ENCODE measurements at places on chromosomes 1 and 21.

- H3K36me3 ChIP-seq: no peaks in the 10 kb centered on the region
- no peak overlapping the region for H3K27ac ChIP-seq
- DNase-seq: no peak
Measured at GRCh38 chr1:208509072-208509471, 264.9 kb upstream of the PLXNA2 start.

- DNase-seq: no peak
- H3K27me3 ChIP-seq: no peaks in the 10 kb centered on the region
Measured at GRCh38 chr1:228283476-228284147, 75.8 kb downstream of the OBSCN start.

DNA sequence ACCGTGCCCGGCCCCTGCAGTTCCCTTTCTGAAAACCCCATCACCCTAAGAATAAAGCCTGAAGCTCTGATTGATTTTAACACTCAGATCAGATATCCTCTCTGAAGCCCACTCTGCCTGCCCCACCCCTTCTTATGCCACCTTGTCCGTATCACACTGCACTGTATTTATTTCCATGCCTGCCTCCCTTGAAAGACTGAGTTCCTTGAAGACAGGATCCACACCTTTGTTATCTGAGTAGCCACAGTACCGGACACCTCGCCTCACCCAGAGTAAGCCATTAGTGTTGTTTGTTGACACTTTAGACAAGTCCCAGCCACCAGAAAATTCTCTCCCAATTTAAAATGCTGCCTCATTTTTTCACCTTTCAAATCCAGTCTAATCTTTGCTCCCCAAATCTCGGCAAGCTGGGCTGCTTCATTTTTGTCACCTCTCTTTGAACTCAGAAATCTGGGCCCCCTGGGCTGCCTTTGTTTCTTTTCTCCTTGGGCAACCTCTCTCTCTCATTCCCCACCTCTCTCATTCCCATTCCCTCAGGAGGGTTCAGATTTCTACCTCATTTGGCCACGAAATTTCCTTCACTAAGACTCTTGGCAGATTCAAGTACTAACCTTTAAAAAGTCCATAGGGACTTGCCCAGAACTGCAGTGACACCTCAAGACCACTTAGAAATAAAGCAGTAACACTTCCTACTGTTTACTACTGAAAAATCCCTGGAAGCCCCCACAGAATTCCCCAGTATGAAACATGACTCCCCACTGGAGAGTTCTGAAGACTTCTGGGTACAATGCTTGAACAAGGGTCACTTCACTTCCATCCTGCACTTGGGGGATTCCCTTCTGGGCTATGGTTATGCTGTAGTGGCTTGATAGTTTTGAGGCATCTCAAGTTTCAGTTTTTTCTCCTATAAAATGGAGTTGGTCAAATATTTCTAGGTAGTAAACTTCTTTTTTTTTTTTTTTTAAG is 8.7 kb upstream of the PPP1R15B start:
- no peak overlapping the region for H3K4me3 ChIP-seq
- peaks cover 14% of the 10 kb centered on the region for H3K4me1 ChIP-seq
- H3K27ac ChIP-seq: no peak overlapping the region

GRCh38 chr1:211731456-211732292 is 56.3 kb upstream of the NEK2 start:
- no peak for DNase-seq
- H3K27me3 ChIP-seq: no peaks in the 10 kb centered on the region
- H3K4me3 ChIP-seq: no peak overlapping the region
- H3K36me3 ChIP-seq: no peaks in the 10 kb centered on the region
- H3K4me1 ChIP-seq: no peaks in the 10 kb centered on the region

DNA sequence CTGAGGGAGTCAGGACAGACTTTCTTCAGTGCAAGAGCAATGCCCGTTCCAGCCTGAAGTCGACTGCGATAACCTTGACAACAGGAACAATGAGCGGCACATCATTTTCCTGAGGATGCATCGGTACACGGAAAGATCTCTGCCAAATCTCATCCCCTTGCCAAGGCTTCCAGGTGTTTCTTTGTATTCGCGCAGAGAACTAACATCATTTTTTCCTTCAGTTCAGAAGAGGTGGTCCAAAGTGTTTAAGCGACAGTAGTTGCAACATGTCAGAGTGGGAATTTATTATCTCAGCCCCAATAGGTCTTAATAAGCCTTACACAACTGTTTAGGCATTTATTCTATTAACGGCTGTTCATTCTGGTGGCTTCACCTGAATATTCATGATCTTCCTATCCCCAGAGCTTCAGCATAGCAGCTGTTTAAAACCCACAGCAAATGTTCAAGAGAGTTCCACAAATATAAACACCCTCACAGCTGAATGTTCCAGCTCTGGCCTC is 129.7 kb upstream of the NFIA start:
- H3K4me3 ChIP-seq: no peak overlapping the region
- no peaks in the 10 kb centered on the region for H3K36me3 ChIP-seq
- peaks cover 6% of the 10 kb centered on the region for H3K4me1 ChIP-seq
- DNase-seq: no peak
- H3K27ac ChIP-seq: no peak overlapping the region
- peaks cover 84% of the 10 kb centered on the region for H3K27me3 ChIP-seq

DNA sequence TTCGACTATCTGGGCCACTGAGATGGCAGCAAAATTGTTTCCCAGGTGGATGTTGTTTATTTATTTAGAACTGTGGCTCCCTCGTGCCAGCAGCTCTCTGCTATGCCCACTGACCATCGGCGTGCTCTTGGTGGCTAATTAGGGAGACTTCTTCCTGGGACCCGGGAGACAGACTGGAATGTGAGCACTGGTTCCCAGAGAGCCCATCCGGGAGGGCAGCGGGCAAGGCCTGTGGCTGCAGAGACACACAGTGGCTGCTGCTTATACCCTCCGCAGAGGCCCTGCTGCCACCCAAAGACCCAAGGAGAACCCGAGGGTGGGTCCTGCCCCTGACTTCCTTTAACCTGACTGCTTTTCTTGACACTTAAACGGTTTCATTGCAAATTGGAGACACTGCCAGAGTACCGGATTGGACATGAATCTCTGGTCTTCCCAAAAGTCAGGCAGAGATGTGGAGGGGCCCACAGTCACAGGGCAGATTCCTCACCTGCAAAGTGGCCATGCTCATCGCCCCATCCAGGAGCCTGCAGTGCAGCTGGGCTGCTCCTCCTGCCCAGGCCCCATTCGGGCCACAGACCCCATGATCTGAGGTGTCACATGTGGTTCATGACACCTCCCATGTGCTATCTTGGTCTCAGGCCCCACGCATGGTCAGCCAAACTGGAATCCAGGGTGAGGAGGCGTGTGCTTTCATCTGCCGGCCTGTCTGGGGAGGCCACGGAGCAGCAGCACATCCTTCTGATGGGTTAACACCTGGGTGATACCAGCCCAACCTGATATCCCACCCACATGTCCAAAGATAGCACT is 5.7 kb upstream of the MATN1 start:
- no peaks in the 10 kb centered on the region for H3K27me3 ChIP-seq
- peaks cover 33% of the 10 kb centered on the region for H3K4me1 ChIP-seq
- H3K27ac ChIP-seq: peak overlapping the region; percentile 57
- no peak overlapping the region for H3K4me3 ChIP-seq

GRCh38 chr1:29744684-29745490 is 508.6 kb downstream of the PTPRU start:
- no peak overlapping the region for H3K4me3 ChIP-seq
- no peaks in the 10 kb centered on the region for H3K36me3 ChIP-seq

GRCh38 chr1:40723196-40723955 is 31.9 kb downstream of the NFYC start:
- H3K4me3 ChIP-seq: no peak overlapping the region
- DNase-seq: no peak
- peak overlapping the region; percentile 16 for H3K27ac ChIP-seq
- peaks cover 6% of the 10 kb centered on the region for H3K36me3 ChIP-seq

DNA sequence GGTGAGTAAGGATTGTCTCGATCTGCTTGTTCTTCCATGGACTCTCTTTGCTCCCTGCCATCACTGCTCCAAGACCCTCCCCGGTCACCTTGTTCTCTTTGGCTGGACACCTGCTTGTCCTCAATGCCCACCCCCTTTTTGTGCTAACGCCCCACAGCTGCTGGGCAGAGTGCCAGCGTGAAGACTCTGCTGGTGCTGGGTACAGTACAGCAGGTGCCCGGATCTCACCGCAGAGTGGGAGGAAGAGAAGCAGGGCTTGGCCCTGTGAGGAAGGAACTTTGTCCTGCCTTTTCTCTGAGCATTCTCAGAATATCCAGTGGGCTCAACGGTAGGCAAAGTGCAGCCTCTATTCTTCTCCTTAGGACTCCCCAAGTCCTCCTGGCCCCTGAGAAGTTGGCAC is 90.1 kb downstream of the PLXNA2 start:
- peaks cover 28% of the 10 kb centered on the region for H3K27me3 ChIP-seq
- H3K4me1 ChIP-seq: no peaks in the 10 kb centered on the region
- no peak overlapping the region for H3K27ac ChIP-seq
- H3K36me3 ChIP-seq: no peaks in the 10 kb centered on the region

- H3K27ac ChIP-seq: no peak overlapping the region
- H3K4me1 ChIP-seq: no peaks in the 10 kb centered on the region
- no peak overlapping the region for H3K4me3 ChIP-seq
Measured at GRCh38 chr1:38061883-38062328, 15.3 kb upstream of the POU3F1 start.

DNA sequence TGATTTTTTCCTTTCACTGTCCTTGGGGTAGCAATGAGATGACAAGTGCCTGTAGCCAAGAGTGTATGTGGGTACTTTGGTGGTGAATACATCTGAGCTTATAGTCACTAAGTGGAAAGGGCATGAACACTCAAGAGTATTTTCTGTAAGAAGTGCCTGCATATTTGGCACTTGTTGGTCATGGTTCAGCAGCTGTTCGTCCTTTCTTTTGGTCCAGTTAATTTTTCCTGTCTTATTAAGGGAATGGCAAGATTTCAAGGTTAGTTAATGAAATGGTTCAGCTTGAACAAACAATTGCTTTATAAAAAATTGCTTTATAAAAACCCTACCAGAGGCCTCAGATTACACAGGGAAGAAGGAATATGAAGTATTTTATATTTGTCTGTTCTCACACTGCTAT is 48.6 kb upstream of the GPR52 start:
- no peak for DNase-seq
- no peaks in the 10 kb centered on the region for H3K27me3 ChIP-seq
- peaks cover 27% of the 10 kb centered on the region for H3K4me1 ChIP-seq
- H3K36me3 ChIP-seq: peaks cover 6% of the 10 kb centered on the region

DNA sequence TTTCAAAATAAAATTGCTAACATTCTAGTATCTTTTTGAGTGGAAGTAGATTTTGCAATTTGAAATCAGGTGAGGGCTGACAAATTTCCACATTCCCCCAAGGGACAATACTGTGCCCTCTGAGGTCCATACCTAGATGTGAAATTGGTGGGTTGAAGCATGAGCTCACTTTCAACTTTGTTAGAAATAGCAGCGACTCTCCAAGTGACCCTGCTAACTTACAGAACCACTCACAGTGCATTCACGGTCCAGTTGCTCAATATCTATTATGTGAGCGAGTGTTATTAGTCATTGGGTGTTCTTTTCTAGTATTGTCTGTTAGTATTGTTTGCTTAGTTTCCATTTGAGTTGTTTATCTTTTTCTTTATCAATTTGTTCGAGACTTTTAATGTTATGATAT is 53.6 kb upstream of the ASB17 start:
- peaks cover 26% of the 10 kb centered on the region for H3K27me3 ChIP-seq
- H3K4me3 ChIP-seq: no peak overlapping the region
- no peaks in the 10 kb centered on the region for H3K4me1 ChIP-seq
- H3K36me3 ChIP-seq: no peaks in the 10 kb centered on the region

DNA sequence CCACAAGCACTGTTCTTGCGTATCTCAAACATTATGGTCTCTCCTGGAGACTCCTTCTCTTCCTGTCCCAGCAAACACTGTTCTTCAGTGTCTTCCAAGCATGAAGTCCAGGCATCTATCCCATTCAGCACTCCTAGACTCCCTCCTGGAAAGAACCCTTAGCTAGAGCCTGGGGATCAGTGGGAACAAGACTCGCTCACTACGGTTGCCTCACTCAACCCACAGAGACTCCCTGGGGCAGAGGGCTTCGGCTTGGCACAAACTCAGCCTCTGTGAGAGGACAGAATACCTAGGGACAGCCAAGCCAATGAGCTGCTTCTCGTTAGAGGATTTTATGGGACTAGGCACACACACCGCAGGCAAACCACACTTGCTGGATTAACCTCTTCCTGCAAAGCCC is 86.5 kb upstream of the IPO9 start:
- H3K4me1 ChIP-seq: peaks cover 16% of the 10 kb centered on the region
- H3K27ac ChIP-seq: no peak overlapping the region
- H3K36me3 ChIP-seq: peaks cover 1% of the 10 kb centered on the region
- no peak overlapping the region for H3K4me3 ChIP-seq
- no peak for DNase-seq
- H3K27me3 ChIP-seq: peaks cover 96% of the 10 kb centered on the region

- H3K36me3 ChIP-seq: peaks cover 2% of the 10 kb centered on the region
- H3K27ac ChIP-seq: no peak overlapping the region
- peaks cover 73% of the 10 kb centered on the region for H3K27me3 ChIP-seq
- H3K4me1 ChIP-seq: peaks cover 14% of the 10 kb centered on the region
Measured at GRCh38 chr1:156895455-156895812, 1.9 kb downstream of the PEAR1 start.

DNA sequence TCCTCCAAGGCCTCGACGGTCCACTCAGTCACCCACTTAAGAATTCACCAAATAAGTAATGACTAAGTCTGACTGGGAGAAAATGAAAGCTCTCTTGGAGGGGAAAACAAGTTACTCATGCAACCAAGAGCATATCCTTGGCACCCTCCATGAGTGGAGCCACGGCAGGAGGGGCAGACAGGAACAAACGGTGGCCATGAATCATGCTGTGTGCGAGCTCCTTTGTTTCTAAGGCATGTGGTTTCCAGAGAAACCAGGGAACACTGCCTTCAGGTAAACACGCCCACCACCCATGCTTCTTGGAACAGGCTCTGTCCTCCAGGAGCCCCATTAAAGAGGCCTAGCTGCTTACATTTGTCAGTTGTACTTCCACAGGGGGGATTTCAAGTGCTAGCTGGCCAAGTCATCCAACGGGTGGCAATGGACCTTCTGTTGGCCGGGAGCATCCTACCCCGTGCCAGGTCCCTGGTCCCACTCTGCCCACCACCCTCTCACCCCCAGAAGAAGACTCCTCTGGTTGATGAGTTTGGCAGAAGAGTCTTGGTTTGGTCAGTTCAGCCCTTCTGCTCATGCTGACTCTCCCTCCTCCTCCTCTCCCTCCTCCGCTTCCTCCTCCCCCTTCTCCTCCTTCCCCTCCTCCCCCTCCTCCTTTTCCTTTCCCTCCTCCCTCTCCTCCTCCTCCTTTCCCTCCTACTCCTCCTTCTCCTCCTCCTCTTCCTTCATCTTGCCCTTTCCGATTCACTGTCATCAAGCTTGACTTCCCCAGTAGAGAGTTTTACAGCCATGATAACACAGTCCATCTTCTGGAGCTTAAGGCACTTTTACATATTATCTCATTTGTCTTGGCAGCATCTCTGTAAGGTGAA is 107.6 kb downstream of the CCDC185 start:
- no peak overlapping the region for H3K27ac ChIP-seq
- no peak overlapping the region for H3K4me3 ChIP-seq
- H3K4me1 ChIP-seq: peaks cover 5% of the 10 kb centered on the region
- H3K27me3 ChIP-seq: peaks cover 15% of the 10 kb centered on the region
- no peaks in the 10 kb centered on the region for H3K36me3 ChIP-seq

DNA sequence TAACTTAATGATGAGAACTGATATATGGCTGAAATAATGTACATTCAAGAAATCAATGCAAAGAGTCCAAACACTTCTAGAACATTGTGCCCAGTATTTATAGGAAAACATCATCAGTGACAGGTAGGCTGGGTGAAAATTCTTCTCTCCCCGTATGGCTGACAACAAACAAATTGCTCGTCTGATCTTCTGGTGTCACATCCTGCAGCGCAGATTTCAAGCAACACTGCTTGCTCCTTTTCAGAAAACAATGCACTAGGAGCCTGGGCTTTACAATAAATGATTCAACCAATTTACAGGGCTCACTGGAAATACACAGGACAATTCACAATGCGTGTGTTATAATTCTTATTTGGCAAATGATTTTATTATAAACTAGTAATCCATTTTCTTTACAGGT is 185.3 kb downstream of the RERE start:
- peaks cover 14% of the 10 kb centered on the region for H3K4me1 ChIP-seq
- H3K4me3 ChIP-seq: no peak overlapping the region
- H3K27me3 ChIP-seq: no peaks in the 10 kb centered on the region

All from central memory CD8-positive, alpha-beta T cell (primary cell).